ENCODE measurements at places on chromosomes 4 and X.

DNA sequence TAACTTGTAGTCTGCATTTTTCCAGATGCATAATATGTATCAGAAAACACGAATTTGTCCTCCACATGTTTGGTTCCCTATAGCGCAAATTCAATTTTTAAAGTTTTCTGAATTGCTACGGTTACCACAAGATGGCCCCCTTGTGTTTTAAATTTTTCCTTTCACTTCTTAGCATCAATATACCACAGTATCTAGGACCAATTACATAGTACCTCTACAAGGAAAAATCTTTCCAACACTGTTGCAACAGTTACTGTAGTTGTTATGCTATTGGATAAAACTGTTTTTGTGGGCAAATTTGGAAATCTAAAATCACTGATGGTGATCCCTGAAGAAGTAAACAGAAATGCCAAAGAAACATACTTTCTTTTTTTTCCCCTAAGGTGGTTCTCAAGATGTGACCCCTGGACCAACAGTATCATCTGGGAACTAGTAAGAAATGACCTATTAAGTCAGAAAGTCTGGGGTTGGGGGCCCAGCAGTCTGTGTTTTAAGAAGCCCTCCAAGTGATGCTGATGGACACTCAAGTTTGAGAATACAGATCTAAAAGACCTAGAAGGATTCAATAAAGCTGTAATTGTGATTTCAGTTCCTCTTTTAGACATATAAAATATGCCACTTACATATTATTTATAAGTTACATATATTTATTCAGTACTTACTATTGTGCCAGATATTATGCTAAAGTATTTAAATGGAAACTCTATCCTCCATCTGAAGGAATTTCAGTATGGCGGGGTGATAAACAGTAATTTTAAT lies 3.1 kb downstream of the ZGRF1 start:
- DNase-seq = peak; percentile 34

DNA sequence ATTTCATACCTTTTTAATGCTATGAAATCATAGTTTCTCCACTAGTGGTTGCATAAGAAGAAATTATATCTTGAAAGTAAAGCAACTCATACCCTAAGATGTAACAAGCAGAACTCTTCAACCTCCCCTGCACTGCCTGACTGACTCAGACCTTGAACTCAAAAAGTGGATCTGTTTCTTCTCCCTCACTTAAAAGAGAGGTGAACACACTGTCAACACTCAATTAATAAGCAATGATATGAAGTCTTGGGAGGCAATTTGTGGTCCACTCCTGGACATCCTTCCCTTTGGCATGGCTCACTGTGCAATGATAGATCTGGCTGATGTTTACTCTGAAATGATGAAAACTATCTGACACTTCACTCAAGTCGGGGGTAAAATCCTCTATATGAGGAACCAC lies 282.0 kb upstream of the DKK2 start:
- no peak for DNase-seq

DNA sequence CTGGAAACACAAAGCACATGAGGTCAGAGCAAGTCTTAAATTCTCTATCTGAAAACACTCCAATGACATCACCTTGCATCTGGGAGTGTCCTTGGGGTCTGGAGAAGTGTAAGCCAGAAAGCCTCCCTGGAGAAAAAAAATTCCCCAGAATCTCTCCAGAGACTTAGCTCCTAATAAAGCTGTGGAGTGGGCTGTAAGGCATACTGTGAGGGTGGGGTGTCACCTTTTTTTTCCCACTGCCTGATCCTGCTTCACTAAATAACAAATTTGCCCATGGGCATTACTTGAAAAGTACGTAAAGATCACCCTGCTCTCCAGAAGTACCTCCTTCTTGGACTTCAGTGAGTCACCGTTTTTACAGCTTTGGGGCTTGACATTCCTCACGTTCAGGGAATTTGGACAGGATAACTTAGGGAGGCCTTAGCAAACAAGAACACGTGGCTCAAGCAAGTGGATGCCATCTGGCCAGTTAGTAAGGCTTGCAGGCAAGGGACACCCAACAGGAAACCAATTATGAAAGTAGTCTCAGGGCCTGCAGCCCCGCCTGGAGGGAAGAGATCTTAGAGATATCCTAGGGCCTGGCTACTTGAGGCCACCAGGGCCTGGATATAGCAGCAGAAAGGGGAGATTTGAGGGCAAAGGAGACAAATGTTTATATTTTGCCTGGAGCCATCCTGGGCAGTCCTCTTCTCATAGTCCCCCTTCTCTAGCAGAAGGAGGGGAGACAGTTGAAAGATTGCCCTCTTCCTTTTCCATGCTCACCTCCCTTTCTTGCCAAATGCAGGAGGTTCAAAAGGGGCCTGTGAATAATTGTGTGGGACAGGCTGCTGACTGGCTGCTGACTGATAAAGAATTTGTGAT lies 60.1 kb upstream of the PLAC1 start:
- peak; percentile 73 for DNase-seq

- DNase-seq = peak; percentile 93
These were observed 48.5 kb downstream of the PRPS1 start for GRCh38 chrX:107676559-107677378.

GRCh38 chr4:10605746-10606482 lies 78.7 kb downstream of the CLNK start:
- no peak for DNase-seq

DNA sequence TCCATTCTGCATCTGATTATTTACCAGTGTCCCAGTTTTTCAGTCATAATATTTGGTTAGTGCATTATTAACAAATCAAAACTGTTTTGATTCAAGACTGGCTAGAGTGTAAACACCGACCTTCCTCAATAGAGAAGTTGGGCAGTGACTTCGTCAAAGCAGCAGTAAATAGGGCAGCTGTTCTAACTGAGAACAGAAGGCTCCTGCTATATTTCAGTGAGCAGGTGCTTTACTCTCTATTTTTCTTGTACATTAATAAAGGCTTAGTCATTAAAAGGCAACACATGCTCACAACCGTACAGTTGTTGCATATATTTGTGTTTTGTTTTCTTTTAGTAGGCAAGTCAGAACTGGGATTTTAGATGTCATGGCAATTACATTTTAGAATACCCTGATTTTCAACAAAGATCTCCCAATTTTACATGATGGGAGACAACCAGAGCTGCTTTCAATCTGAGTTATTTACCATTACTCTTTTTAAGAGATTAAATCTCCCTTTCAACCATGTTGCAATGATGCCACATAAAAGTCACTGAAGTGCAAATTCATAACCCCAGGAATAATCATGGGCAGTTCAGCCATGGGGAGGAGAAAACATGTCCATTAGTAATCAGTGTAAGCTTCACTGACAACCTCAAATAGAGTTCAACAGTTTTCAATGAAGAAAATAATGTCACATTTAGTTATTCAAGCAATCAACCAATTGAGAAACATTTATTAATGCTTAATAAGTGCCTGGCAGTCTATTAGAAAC lies 233.3 kb downstream of the NDST4 start:
- no peak for DNase-seq

DNA sequence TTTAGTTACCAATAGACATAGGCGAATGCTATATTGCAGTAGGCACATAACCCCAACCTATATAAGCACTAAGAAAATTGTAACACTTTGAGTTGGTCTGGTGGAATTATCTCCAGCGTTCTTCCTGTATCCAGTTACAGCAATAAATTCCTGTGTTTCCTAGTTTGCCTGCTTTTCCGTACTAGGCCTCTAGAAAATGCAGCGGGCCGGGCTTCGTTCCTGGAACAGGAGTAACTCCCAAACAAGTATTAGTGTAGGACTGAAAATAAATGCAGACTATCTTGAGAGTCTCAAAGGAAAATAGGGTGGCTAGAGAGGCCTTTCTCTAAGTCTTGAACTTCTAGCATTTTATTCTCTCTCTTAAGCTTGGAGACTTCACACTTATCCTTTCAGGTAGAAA lies 159.8 kb downstream of the OR13H1 start:
- no peak for DNase-seq

DNA sequence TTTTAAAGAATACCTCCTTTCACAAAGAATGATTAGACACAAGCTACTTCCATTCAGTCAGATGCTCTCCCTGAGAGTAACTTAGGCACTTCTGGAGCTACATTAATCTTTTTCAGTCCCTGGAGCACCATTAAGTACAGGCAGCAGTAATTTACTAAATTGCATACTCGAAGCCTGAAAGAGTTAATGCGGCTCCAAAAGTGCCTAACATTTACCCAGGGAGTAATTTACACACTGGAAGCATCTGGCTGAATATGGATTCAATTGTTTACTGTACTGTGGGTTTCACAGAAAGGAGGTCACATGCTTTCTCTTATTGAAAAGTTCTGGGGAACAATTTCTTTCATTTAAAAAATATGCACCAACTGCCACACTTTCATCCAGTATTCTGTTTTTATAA lies 260.8 kb upstream of the TENM3 start:
- no peak for DNase-seq

GRCh38 chr4:7816771-7817170 lies 122.9 kb downstream of the AFAP1 start:
- no peak for DNase-seq

- DNase-seq = no peak
These were observed 66.1 kb upstream of the TLR3 start for GRCh38 chr4:186002853-186003252.

DNA sequence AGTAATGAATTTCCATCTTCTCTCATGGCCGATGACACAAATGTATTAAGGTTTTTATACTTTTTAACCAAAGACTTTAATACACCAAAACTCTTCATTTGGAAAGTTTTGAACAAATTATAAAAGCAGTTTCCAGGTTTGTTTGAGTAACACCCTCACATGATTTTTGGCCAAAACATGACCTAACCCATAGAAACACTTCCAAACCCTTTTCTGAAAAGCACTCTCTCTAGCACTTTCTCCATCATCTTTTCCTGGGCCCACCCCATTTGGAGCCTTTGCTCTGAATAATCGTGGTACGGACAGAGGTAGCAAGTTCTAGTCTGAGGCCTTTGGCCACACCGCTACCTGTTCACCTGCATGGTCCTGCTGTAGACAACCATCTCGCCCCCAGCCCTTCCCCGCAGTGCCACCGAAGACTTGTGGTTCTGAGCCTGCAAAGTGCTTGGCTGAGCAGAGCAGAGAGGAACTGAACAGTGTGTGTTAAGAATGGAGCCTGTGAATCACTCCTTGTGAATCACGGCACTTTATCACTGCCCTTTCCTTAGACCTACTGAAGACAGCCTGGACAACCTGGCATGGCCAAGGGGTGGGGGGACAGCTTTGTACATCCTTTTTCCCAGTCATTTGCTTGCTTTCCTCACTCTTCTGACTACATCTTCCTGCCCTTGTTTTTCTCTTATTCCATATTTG lies 181.8 kb downstream of the PTTG2 start:
- DNase-seq = no peak

- DNase-seq = no peak
These were observed 27.7 kb downstream of the UTP14A start for GRCh38 chrX:129933700-129934099.

GRCh38 chr4:7507381-7507780 lies 72.7 kb upstream of the PSAPL1 start:
- no peak for DNase-seq

GRCh38 chrX:118594697-118595420 lies 99.2 kb downstream of the DOCK11 start:
- DNase-seq = peak; percentile 8

GRCh38 chr4:88106205-88106604 lies 52.2 kb downstream of the ABCG2 start:
- no peak for DNase-seq

DNA sequence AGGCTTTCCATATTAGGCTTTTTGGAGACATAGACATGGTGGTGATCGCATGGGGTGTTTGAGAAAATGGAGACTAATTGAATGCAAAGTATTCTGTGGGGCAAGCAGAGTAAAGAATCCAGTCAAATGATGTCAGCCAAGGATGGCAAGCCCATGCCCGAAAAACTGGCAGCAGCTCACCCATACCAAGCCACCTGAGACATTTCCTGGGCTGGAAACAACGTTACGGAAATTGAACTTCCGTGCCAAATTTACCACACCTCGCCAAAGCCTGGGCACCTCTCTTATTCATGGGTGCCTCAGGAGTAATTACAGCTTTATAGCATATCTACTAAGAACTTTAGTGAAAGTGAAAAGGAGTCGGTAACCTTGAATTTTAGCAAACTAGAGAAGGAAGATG lies 166.4 kb downstream of the CBR4 start:
- DNase-seq = no peak

GRCh38 chr4:138259824-138260223 lies 17.7 kb upstream of the SLC7A11 start:
- no peak for DNase-seq

DNA sequence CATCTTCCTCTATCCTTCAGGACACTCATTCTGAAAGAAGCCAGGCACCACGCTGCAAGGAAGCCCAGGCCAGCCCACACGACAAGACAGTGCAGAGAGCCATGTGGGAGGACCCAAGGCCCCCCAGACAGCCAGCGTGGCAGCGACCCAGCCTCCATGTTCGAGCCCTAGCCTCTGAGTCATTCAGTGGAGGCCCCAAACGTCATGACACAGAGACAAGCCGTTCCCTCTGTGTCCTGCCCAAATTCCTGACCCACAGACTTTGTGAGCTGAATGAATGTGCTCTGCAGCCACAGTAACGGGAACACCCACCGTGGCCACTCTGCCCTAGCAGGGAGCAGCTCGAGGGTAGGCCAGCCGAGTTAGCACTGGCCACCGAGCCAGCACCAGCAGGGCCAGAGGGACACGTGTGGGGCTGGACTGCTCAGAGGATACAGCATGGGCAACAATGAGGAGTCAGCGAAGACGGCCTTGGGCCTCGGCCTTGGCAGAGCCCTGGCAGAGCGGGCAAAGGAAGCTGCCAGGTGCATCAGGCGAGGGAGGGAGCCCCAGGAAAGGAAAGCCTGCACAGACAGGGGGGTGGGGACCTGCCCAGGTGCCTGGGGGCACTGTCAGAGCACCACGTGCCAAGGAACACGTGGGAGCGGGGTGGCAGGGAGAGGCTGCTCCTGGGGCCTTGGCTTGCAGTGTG lies 8.6 kb downstream of the BLOC1S4 start:
- DNase-seq = no peak

DNA sequence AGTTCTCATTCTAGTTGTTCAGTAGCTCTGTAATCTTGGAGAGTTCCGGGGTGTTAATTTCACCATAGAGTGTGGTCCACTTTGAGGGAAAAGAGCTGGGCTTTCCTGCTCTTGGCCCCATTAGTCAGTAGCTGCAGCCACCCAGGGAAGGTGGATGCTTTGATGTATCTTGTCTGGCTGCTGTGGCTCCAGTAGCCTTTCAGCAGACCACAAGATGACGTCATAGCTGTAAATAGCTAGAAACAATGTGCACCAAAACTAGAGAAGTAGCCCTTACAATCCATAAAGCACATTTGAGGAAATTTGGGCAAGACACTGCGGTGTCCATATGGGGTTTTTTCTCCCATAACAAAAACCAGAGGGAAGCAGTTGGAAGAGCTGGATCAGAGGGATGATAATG lies 32.9 kb upstream of the PRPS2 start:
- DNase-seq = no peak

DNA sequence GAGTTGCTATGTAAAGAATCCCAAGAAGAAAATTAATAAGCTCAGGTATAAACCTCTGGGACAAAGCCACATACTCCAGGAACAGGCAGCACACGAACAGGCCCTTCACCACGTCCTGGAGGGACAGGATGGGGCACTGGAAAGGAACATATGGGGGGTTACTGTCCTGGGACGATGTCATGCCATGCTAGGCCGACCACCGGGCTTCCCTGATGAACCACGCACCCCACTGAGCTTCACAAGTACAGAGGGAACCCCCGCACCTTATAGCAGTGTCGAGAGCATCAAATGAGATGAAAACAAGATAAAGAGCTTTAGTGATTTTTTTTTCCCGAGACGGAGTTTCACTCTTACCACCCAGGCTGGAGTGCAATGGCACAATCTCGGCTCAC lies 19.1 kb downstream of the NOP14 start:
- DNase-seq = no peak

All from fibroblast of the conjunctiva (primary cell).